ENCODE measurements at places on chromosomes 16 and 17.

DNA sequence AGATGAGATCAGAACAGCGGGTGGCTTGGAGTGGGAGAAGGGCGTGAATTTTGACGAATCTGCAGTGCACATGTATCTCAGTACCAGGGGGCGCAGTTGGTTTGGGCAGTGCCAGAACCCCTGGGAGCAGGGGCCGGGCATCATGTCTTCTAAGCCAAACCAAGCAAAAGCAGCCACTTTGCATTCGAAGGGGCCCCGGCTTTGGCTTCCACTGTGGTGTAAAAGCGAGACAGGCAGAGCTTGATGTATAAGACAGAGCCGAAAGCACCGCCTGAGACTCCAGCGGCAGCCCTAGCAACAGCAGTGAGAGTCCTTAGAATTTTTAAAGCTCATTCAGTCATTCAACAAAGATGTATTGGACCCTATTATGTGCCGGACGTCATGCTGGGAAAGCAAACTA, 3.8 kb upstream of the XYLT1 start:
- DNase-seq = no peak

- no peak for DNase-seq
These were observed 75.2 kb downstream of the CCDC182 start for GRCh38 chr17:57669671-57670529.

- no peak for DNase-seq
These were observed 38.3 kb downstream of the TBX4 start for GRCh38 chr17:61490540-61490975.

GRCh38 chr16:85074225-85074914, 37.9 kb downstream of the CIBAR2 start:
- no peak for DNase-seq

- DNase-seq = no peak
These were observed 37.5 kb downstream of the TLE7 start for GRCh38 chr16:71404364-71404763.

- no peak for DNase-seq
These were observed 18.3 kb upstream of the CLEC18A start for GRCh38 chr16:69932691-69933392.

- no peak for DNase-seq
These were observed 13.7 kb downstream of the BLMH start for GRCh38 chr17:30278032-30278431.

GRCh38 chr16:2190002-2190658, 6.3 kb downstream of the CASKIN1 start:
- no peak for DNase-seq

DNA sequence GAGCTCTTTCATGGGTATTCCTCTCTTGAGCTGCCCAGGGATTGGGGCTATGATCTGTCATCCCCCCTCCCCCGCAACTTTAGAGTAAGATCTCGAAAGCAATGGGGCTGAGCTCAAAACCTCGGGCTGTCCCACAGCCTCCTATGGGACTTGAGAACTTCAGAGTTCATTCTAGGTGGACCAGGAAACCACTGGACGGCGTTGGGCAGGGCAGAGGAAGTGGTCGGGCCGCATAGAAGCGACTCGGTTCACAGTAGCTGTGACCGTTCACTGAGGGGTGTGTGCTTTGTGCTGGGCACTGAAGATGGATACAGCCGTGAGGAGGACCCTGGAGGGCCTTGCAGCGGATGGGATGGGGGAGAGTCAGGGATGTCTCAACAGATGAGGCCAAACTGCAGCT, 292.0 kb downstream of the CPPED1 start:
- no peak for DNase-seq

DNA sequence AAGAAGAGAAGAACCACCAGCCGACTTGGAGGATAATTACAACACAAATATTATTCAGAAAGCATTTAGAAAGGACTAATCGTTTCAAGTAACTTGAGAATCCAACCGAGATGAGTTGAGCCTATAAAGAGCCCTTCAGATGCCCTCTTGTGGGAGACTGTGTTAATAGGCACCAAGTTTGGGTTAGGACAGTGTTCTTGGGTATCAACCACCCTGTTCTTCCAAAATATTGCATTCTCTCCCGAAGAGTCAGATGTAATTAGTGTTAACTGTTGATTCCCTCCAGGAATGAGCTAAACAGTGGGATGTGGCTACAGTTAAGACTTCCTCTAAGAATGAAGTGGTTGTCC, 87.8 kb upstream of the NOL11 start:
- DNase-seq = no peak

DNA sequence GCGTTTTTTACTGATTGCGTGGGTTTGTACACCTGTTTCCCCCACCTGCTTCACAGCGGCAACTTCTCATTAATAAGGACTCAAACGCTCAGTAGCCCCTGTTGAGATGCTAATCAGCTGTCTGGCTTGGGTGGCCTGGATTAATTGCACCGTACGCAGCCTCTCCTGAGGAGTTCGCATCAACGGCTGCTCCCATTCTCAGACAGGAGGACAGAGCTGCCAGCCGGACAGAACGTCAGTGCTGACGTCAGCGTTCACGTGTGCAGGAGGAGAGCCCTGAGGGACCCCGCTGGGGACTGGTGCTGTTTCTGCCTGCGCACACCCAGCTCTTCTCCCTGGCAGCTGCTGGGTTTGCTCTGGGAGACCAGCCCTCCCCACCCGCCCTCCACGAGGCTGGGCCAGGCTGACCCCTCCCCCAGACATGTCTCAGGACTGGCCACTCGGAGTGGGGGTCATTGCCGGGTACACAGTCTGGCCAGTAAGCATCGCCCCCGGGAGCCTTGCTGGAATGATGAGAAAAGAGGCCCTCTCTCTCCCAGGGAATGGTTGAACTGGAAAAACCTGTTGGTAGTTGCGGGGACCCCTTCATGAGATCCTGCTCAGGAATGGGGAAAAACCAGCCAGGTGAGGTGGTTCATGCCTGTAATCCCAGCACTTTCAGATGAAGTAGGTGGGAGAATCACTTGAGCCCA, 5.7 kb upstream of the BANP start:
- no peak for DNase-seq

- DNase-seq = no peak
These were observed 10.4 kb downstream of the CHD9NB start for GRCh38 chr16:53042235-53042701.

- DNase-seq = no peak
These were observed 11.1 kb upstream of the TFAP4 start for GRCh38 chr16:4283939-4284338.

DNA sequence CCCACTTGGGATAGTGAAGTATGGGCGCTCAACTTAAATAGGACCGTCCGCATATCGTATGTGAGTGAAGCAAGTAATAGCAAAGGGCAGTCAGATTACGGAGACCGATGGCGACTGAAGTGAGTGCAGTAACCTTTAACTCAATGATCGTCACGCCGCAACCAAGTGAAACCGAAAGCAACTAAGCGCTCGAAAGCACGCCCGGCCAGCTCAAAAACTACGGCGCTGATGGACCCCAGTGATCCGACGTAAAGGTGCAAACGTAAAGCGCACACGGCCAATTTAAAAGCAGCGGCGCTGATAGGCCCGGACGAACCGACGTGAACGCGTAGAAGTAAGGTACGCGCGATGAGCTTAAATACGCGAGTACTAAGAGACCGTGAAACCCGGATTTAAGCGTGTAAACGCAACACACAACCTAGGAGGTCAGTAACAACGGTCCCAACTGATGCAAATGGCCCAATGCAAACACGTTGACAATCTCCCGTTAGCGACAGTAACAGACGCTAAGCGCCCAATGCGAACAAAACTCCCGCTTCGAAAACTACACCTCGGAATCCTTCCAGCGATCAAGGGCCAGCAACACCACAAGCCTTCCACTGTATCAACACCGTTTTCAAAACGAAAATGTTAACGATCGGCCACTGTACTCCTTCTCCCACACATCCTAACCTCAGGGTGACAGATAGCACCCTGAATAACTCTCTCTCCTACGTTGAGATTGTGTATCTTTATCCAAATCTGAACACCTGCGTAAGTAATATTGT, 37.9 kb upstream of the ARL4D start:
- DNase-seq = peak; percentile 75

- no peak for DNase-seq
These were observed 43.5 kb downstream of the GINS3 start for GRCh38 chr16:58435779-58436178.

GRCh38 chr17:973053-973452, 6.5 kb downstream of the NXN start:
- no peak for DNase-seq

GRCh38 chr17:71989117-71989516, 131.7 kb upstream of the SOX9 start:
- no peak for DNase-seq

DNA sequence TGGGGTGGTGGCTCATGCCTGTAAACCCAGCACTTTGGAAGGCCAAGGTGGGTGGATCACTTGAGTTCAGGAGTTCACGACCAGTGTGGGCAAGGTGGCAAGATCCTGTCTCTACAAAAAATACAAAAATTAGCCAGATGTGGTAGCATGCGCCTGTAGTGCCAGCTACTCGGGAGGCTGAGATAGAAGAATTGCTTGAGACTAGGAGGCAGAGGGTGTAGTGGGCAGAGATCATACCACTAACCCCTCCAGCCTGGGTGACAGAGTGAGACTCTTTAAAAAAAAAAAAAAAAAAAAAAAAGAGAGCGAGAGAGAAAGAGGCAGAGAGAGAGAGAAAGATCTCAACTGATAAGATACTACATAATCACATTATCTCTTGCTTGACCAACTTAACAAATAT, 45.9 kb downstream of the KANSL1 start:
- no peak for DNase-seq

DNA sequence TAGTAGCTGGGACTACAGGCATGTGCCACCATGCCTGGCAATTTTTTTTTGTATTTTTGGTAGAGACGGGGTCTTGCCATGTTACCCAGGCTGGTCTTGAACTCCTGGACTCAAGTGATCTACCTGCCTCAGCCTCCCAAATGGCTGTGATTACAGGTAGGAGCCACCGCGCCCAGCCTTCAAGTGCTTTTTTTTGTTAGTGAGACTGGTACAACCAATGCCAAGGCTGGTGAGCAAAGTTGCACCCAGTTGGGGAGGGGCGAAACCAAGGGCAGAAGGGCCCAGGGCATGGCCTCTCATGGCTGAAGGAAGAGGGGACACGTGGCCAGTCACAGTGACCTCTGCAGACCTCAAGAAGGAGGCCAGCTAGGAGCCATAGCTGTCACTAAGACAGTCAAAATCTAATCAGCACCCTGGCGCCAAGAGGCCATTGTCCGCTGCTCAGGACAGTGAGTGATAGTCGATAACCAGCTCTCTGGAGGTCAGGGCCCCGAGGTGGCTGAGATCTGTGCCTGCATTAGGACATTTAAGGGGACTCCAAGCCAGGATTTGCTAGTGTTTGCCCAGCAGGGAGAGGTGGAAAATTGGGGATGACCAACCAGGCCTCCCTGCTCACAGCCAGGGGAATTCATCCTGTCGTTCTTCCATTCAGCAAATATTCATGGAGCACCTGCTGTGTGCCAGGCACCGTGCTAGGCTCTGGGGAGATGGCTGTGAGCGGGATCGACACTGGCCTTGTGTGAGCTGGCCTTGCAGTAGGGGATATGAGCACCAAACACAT, 10.2 kb downstream of the IL4R start:
- no peak for DNase-seq

GRCh38 chr16:66146798-66147197, 219.7 kb upstream of the CDH5 start:
- no peak for DNase-seq

DNA sequence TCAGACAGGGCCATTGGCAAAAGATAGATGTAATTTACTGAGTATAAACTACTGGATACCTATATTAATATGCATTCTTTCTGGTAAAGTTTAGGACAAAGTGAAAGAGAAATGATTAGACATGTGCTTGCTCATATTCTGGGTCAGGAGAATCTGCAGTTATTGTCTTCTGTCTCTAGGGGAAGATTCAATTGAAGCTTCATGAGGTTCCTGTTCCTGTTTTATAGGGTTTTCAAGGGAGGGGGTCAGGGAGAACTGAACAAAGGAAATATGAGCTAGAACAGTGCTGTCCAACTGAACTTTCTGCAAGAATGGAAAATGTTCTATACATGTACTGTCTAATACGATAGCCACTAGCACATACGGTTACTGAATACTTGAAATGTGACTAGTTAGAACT, 59.3 kb upstream of the CORO6 start:
- no peak for DNase-seq

GRCh38 chr16:76942089-76942488, 248.9 kb upstream of the MON1B start:
- DNase-seq = no peak

GRCh38 chr17:66281661-66282369, 20.6 kb upstream of the PRKCA start:
- no peak for DNase-seq
